ENCODE measurements at places on chromosomes 12 and 14.

DNA sequence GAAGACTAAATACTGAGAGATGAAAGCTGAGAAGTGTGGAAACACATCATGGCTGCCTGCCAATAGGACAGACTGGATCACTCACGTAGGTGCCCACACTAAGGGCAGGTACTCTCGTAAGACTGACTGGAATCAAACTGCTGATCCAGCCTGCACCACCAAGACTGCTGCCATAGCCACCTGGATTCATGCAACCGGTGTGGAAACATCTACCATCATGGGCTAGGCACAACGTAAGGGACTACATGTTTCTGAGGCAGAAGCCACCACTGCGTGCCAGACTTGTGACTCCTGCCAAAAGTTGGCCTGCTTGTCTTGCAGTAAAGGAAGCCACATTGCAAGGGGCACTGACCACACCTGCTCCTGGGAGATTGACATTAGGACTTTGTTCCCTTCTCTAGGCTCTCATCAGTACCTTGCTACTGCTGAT, 3.8 kb downstream of the POMT2 start:
- H3K4me3 ChIP-seq, result no peak overlapping the region
- no peaks in the 10 kb centered on the region for H3K36me3 ChIP-seq
- H3K27me3 ChIP-seq, result peaks cover 4% of the 10 kb centered on the region
- DNase-seq, result no peak
- H3K4me1 ChIP-seq, result peaks cover 2% of the 10 kb centered on the region
- no peak overlapping the region for H3K27ac ChIP-seq

- no peaks in the 10 kb centered on the region for H3K27me3 ChIP-seq
- peak; percentile 48 for DNase-seq
- no peak overlapping the region for H3K4me3 ChIP-seq
- H3K27ac ChIP-seq, result no peak overlapping the region
- H3K36me3 ChIP-seq, result no peaks in the 10 kb centered on the region
- peaks cover 29% of the 10 kb centered on the region for H3K4me1 ChIP-seq
Measured at GRCh38 chr14:44962334-44963043, 499 bp downstream of the TOGARAM1 start.

DNA sequence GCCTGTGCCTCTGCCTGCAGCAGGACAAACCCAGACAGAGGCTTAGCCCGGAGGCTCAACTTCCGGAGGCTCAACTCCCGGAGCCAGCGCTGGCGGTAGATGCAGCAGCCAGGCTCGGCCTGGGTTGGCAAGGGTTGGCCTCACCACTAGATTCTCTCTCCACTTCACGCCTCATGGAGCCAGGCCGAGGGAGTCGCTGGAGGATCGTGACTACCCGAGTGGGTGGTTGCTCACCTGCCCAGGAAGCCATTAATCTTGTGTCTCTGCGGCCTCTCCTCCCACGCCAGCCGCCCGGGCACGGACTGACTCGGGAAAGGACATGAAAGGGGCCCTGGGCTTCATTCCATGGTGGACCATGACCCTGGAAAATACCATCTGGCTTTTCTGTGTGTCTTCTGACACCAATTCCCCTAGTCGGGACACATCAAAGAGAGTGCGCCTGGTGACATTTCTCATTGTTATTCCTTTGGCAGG, 20.8 kb downstream of the ESRRB start:
- no peak overlapping the region for H3K27ac ChIP-seq
- peaks cover 7% of the 10 kb centered on the region for H3K4me1 ChIP-seq
- no peaks in the 10 kb centered on the region for H3K36me3 ChIP-seq
- no peak for DNase-seq

- H3K4me1 ChIP-seq, result peaks cover 29% of the 10 kb centered on the region
- no peaks in the 10 kb centered on the region for H3K36me3 ChIP-seq
- H3K4me3 ChIP-seq, result no peak overlapping the region
- DNase-seq, result no peak
- H3K27me3 ChIP-seq, result peaks cover 3% of the 10 kb centered on the region
Measured at GRCh38 chr14:95500201-95500681, 16.2 kb downstream of the SYNE3 start.

Data from glutamatergic neuron (in vitro differentiated cells).